ENCODE measurements at places on chromosomes 3 and 15. TPM values are rescaled to one million over a fixed set of nuclear protein-coding genes. Genes with fewer than 3 reads are reported as not detected.

The FAM3D gene
- polyA plus RNA-seq = 2.3 TPM

The DAZL gene
- polyA plus RNA-seq = not detected

DNA sequence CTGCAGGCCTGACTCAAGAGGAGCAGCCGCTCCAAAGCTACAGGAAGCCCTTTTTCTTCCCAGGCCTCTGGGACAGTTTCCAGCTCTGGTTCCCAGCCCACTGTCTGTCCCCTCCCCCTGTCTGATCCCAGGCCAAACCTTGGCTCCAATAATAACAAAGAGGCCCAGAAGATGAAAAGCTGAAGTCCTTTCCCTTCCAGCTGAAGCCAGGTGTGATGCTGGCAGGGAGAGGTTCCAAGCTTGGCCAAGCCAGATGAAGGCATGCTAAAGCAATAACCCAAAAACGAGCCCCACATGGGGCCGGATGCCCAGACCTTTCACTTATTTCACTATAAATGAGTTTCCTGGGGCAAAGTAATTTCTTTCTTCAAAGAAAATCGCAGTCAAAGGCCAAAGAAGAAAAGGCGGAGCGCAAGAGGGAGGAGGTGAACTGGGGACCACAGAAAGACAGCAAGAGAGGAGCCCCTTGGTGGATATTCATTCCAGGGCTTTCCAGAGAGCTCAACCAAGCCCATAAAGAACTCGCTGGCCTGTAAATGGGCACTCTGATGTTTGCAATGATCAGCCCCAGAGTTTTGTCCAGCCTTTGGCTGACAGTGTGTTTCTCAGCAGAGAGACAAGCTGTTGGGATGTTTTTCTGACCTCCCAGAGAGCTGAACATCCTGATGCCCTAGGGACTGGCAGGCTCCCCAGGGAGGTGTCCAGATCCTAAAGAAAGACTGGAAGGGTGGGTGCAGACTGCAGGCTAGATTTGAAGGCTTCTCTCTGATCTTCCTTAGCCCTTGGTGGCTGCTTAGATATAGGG, 157.6 kb downstream of the UACA start:
- DNase-seq = peak; percentile 57

GRCh38 chr15:40594429-40594836, 384 bp downstream of the KNL1 start:
- peak; percentile 56 for DNase-seq

DNA sequence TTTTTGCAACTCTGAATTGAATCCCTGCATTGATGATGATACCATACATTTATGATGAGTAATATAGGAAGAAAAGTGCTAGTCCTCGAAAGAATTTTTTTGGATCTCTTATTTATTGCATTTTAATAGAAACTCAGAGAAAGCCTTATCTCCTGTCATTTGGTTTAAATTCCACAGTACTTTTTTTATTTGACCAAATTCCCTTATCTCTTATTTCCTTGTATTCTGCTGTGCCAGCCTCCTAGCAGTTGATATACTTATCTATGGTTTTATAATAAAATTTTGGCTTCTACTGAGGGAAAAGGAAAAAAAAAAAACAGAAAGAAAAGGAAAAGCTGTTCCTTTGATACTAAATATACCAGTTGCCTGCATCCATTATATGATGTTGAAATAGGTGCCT, 535.1 kb upstream of the NR2F2 start:
- DNase-seq = no peak

GRCh38 chr3:94132777-94133176, 69.9 kb downstream of the NSUN3 start:
- DNase-seq = no peak

DNA sequence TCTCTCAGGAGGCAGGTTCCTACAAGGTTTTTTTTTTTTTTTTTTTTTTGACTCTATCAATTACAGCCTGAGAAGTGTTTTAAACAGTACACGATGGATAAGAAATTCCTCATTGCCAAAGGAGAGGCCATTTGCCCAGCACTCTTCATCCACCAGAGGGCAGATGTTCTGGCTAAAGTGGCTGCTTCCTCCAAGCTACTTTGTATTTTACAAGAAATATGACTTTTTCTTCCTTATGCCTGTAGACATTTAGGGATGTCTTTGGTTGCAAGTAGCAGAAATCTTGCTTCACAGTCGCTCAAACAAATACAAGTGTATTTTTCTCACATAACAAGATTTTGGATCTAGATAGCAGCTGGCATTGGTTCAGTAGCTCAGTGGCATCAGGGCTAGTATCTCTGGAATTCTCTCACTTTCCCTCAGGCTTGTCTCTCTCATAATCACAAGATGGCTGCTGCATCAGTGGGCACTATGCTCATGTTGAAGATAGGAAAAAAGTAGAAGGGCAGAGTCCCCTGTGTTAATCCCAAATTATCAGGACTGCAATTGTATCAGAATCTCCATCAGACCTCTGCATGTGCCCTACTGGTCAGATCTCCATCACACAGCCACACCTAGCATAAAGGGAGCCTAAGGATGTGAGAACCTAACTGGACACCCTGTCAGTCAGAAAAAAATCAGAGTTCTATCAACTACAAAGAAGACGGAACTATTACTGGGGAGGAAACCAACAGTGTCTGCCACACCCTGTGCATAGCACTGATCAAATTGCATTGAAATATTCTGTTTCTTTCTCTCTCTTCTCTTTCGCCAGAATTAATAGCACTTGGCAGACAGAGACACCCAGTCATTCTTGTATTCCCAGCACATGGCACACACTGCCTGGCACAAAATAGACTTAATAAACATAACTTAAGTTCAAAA, 138.9 kb upstream of the COL8A1 start:
- no peak for DNase-seq

GRCh38 chr3:85387913-85388505, 429.2 kb downstream of the CADM2 start:
- no peak for DNase-seq

DNA sequence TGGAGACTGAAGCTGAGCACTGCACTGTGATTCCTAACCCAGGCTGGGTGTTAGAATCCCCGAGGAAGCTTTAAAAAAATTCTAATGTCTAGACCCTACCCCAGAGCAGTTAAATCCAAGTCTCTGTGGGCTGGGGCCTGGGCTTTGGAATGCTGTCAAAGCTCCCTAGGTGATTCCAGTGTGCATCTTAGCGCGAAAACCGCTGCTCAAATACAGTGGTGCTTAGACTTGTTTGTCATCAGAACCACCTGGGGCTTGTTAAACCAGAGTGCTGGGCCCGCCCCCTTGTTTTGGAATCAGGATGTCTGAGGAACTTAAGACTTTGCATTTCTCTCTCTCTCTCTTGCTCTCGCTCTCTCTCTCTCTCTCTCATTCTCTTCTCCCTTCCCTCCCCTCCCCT, 20.7 kb downstream of the RHCG start:
- no peak for DNase-seq
